ENCODE measurements at places on chromosomes 7 and 10.

- no peak for DNase-seq
These were observed 596.6 kb upstream of the CELF2 start for GRCh38 chr10:10421071-10421470.

DNA sequence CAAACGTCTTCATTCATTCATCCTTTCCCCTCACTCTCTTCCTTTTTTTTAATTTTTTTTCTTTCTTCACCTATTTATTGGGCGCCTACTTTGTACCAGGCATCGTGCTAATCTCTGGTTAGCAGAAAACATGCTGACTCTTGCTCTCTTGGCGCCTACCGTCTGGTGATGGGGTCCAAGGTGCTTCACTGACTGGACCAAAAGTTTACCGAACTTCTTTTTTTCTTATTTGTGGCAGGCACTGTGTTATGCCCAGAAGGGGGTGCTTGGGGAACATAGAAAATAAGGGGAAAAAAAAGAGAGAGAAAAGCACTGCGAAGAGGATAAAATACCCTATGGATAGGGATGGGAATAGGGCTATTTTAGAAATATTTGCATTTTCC, 505 bp upstream of the FAM204A start:
- no peak for DNase-seq

- DNase-seq, result no peak
These were observed 143.2 kb downstream of the SH3PXD2A start for GRCh38 chr10:103712146-103712545.

DNA sequence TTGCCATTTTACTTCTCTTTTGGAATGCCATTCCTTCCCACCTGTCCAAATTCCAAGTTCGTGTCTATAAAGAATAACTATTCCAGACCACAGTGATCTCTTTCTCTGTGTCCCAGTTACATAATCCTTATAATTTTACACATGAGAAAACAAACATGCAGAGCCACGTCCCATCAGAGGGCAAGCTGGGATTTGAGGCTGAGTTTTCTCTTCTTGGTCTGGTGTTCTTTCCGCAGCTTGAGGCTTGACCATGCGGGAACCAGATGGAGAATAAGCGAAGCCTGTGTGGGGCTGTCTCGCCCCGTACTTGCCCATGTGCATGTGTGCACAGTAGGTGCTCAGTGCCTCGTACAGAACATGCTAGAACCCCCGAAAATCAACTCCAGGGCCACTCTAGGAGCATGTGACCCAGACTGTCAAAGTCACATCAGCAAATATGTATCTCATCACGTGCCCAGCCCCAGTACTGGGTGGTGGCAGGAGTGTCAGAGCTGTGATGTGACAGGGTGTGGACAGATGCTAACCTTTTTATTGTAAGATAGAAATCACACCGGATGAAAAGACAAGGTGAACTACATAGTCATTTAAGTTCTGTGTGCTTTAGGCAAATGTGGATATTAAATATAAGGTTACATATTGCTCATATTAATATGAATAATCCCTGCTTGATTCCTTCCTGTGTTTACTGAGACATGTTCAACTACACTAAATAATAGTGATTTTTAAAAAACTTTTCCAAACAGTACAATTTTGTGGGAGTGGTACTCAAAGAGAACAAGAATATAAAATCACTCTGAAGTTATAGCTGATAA, 3.2 kb downstream of the INSIG1 start:
- DNase-seq, result no peak

DNA sequence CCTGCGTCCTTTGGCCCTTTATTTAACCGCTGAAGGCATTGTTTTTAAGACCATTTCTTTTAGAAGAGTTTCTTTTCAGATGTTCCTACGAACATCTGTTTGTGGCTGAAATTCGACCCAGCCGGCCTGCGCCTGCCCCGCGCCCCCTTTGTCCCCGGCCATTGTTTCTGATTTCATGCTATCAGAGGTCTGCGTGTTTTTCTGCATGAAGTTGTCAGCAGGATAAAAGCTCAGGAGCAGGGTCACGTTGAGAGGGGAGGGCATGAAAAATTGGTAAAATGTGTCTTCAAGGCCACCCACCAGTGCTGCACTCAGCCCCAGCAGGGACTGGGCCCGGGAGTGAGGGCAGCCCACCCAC, 43.1 kb downstream of the NKX6-2 start:
- DNase-seq, result no peak

DNA sequence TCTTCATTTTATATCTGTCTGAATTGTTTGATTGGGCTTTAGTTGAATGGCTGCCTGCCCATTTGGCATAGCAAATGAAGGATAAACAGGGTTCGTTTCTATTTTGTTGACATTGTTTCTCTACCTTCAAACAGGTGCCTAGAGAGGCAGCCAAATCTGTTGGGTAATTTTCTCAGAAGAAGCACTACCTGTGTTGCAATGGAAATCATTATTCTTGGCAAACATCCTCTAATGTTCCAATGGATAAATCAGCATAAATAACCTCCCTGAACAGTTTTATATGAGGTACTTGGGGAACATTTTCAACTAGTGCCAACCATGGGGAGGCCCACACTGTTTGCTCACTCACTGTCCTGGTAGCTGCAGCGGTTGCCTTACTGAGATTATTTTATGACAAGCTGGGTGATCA, 64.4 kb upstream of the PLPP4 start:
- no peak for DNase-seq

GRCh38 chr10:7551950-7552716, 114.6 kb downstream of the ITIH5 start:
- no peak for DNase-seq

DNA sequence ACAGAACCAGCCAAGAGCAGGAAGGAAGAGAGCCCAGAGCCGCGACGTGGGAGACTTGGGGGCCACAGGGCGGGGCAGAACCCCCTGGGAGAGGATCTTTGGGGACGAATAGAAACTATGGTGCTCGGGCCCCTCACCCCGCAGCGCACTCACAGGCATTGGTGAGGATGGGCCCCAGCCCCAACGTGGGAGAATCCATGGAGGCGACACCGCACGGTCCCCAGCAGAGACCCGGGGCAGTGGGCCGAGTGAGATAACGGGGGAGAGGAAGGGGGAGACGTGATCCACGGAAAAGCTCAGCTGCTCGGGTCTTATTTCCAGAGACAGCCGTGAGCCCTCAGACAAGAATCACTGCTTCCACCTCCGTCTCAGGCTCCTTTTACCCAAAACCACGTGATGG, 222.4 kb downstream of the TCERG1L start:
- DNase-seq, result no peak

- DNase-seq, result peak; percentile 65
These were observed 343.0 kb downstream of the CRPPA start for GRCh38 chr7:16078076-16078952.

- no peak for DNase-seq
These were observed 620.6 kb downstream of the SUGCT start for GRCh38 chr7:40755438-40755837.

DNA sequence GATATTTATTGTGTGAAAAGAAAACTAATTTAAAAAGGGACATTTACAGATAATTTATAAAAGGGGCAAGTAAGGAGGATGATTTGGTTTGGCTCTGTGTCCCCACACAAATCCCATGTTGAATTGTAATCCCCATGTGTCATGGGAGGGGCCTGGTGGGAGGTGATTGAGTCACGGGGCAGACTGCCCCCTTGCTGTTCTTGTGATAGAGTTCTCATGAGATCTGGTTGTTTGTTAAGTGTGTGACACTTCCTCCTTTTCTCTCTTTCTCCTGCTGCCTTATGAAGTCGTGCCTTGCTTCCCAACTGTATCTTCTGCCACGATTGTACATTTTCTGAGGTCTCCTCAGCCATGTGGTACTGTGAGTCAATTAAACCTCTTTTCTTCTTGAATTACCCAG, 171.0 kb upstream of the SEMA3E start:
- DNase-seq, result no peak

- no peak for DNase-seq
These were observed 40.7 kb downstream of the EXOC4 start for GRCh38 chr7:133293384-133294160.

GRCh38 chr7:50761713-50762112, 21.0 kb downstream of the GRB10 start:
- no peak for DNase-seq

DNA sequence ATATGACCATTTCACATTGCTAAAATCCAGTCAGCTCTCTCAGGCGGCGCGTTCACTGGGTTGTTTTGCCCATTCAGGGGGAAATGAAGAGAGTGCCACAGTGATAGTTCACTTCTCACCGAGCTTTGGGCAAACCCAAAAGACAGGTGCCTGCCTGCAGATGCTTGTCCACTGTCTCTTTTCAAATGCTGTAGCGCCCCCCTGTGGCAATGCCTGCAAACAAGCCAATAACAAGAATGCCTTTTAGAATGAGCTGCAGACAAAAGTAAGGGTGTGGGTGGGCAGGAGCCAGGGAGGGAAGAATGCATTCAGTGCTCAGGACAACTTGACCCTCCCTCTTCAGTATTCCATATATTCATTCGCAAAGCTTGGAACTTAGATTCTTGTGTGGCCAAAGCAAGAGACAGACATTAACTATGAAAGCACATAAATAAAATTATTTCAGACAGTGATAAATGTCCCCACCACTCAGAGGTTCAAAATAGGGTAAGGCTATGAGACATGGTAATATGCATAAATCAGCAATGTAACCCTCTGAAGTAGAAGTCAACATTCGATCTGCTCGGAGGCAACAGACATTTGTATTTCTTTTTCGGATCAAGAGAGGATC, 86.9 kb downstream of the JAZF1 start:
- DNase-seq, result peak; percentile 81

Data from brain microvascular endothelial cell (primary cell).